ENCODE measurements at places on chromosomes 13 and 19.

DNA sequence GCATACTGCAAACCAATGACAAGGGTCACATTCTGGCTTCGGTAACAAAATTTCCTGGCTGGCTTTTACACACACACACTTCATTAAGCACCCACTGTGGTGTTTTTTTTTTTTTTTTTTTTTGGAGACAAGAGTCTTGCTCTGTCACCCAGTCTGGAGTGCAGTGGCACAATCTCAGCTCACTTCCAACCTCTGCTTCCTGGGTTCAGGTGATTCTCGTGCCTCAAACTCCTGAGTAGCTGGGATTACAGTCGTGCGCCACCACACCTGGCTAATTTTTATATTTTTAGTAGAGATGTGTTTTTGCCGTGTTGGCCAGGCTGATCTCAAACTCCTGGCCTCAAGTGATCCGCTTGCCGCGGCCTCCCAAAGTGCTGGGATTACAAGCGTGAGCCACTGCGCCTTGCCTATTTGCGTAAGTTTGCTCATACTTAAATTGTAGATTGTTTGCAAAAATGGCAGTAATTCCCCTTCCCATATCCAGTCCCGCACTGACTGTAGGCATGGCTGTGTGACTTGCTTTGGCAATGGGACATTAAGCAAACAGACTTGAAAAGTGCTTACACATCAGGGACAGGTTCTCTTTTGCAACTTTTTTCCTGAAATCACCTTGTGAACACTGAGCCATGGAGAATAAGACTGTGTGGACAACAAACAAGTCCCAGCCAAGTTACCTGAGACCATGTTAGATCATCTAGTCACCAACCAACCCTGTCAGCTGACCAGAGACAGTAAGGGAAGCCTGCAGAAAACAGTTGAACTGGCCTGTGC, 42.1 kb upstream of the EBPL start:
- no peak for DNase-seq

- DNase-seq: no peak
These were observed 257.5 kb downstream of the MAB21L1 start for GRCh38 chr13:35219021-35219420.

DNA sequence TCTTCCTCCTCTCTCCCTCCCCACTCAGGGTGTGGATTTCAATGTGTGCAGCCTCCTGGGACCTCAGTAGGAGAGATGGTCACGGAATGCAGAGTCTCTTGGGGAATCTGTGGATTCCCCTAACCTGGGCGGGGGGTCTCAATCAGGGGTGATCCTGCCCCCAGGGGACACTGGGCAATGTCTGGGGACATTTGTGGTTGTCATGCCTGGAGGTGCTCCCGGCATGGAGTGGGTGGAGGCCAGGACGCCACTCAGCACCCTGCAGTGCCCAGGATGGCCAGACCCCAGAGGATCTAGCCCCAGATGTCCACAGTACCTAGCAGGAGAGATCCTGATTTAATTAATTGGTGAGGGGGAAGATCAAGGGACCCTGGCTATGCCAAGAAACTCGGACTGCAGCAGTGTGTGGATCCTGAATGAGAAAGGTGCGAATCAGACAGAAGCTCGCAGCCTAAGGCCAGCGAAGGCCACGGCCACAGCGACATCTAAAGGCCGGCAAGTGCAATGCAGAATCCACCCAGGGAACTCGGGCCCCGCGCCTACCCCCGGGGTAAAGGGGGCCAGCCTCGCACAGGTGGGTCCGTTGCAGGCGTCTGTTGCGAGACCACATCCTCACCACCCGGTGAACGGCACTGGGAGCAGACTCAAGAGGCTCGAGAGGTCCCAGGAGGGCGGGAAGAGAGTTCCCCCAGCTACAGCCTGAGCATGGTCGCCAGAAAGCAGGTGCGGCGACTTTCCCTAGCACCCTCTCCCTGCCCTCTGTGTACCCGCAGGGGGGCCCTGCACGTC, 88.8 kb downstream of the GNG7 start:
- DNase-seq: peak; percentile 56

DNA sequence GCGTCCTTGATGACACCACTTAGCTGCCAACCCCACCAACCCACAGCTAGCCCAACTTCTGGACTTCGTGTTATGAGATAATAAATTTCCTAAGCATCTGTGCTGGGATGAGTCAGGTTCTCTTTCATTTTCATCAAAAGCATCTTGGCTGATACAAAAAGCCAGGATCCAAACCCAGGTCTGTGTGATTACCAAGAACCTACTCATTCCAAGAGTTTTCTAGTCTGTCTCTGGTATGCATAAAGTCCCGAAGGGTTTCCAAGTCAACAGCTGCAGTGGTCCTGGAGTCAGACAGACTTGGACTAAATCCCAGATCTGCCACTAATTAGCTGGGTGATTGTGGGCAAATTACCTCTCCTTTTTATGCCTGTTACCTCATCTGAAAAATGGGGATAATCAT, 55.5 kb upstream of the SERP2 start:
- DNase-seq: no peak

GRCh38 chr19:3045885-3046697, 16.2 kb downstream of the TLE5 start:
- DNase-seq: no peak
